Naive thymus-derived CD4-positive, alpha-beta T cell (primary cell): ENCODE measurements at places on chromosomes 1 and 21.

GRCh38 chr1:155072531-155073289, 5.9 kb upstream of the EFNA3 start:
- H3K27ac ChIP-seq = no peak overlapping the region
- H3K4me1 ChIP-seq = peaks cover 16% of the 10 kb centered on the region
- no peaks in the 10 kb centered on the region for H3K27me3 ChIP-seq

DNA sequence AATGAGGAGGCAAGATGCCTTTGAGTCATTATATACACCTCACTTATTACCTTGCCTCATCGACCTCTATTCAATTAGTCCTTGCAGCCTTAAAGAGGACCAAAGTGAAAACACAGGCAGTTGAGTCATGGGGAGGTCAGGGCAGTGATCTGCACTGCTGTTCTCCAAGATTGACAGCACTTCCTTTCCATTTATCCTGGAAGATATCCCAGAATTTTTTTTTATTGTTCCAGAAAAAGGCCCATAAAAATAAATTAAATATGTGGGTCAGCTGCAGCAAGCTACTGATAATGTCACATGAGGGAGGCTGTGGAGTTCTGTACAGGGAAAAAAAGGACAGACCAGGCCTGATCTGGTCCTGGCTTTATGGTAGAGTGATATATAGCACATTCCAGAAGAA, 33.2 kb upstream of the CDC42BPA start:
- DNase-seq = no peak
- H3K36me3 ChIP-seq = no peaks in the 10 kb centered on the region
- no peaks in the 10 kb centered on the region for H3K27me3 ChIP-seq
- no peak overlapping the region for H3K27ac ChIP-seq
- H3K4me3 ChIP-seq = no peak overlapping the region
- H3K4me1 ChIP-seq = no peaks in the 10 kb centered on the region

- no peaks in the 10 kb centered on the region for H3K36me3 ChIP-seq
- no peak for DNase-seq
- H3K4me3 ChIP-seq = no peak overlapping the region
- H3K27ac ChIP-seq = no peak overlapping the region
- H3K27me3 ChIP-seq = no peaks in the 10 kb centered on the region
- no peaks in the 10 kb centered on the region for H3K4me1 ChIP-seq
Measured at GRCh38 chr1:107689159-107689558, 275.8 kb downstream of the VAV3 start.

DNA sequence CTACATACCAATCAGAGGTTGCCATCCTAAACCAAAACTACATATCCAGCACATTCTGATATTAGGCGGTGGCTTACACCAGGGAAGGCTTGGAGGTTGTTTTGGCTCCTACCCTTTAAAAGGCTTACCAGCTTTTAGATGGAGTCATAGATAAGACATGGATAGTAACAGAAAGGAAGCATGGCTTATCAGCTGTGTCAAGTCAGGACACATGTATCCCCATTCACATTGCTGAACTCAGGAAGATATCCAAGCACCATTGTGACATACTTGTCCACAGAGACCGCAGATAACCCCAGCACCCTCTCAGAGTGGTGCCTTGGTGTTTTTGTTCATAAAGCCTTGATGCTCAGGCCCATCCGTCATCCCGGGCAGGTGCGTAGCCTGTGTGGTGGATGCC, 39.7 kb downstream of the ADARB1 start:
- no peaks in the 10 kb centered on the region for H3K36me3 ChIP-seq
- no peak overlapping the region for H3K27ac ChIP-seq
- H3K4me3 ChIP-seq = no peak overlapping the region

GRCh38 chr1:205287767-205288559, 33.6 kb downstream of the NUAK2 start:
- H3K4me1 ChIP-seq = peaks cover 71% of the 10 kb centered on the region
- H3K27ac ChIP-seq = peak overlapping the region; percentile 83
- peak; percentile 91 for DNase-seq
- H3K27me3 ChIP-seq = no peaks in the 10 kb centered on the region
- peak overlapping the region; percentile 60 for H3K4me3 ChIP-seq
- no peaks in the 10 kb centered on the region for H3K36me3 ChIP-seq
